ENCODE measurements at places on chromosomes 13 and 19.

GRCh38 chr13:112575675-112576074 lies 12.3 kb downstream of the TUBGCP3 start:
- peaks cover 70% of the 10 kb centered on the region for H3K4me1 ChIP-seq
- no peaks in the 10 kb centered on the region for H3K27me3 ChIP-seq
- no peak for DNase-seq
- no peak overlapping the region for H3K27ac ChIP-seq
- peaks cover 6% of the 10 kb centered on the region for H3K36me3 ChIP-seq

GRCh38 chr13:37289212-37289935 lies 183.9 kb upstream of the CSNK1A1L start:
- H3K27ac ChIP-seq = no peak overlapping the region
- no peaks in the 10 kb centered on the region for H3K27me3 ChIP-seq

DNA sequence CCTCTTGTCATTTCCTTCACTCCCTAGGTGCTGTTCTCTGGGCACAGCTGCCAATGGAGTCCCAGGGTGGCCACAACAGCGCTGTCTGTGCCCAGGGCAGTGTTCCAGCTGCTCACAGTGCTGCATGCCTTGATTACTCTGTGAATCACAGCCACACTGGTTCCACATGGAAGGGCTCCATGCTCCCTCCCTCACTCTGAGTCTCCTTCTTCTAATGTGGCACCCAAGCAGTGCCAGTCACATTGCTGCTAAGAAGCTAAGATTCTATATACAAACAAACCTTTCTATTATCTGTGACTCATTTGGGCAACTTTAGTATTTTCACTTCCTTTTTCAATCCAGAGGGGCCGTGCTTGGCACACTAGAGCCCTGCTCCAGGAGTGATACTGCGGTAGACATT lies 248.7 kb downstream of the TDRD3 start:
- H3K36me3 ChIP-seq = no peaks in the 10 kb centered on the region
- no peaks in the 10 kb centered on the region for H3K4me1 ChIP-seq
- no peak overlapping the region for H3K4me3 ChIP-seq
- DNase-seq = no peak
- H3K27ac ChIP-seq = no peak overlapping the region

- no peak overlapping the region for H3K4me3 ChIP-seq
- H3K4me1 ChIP-seq = peaks cover 10% of the 10 kb centered on the region
- DNase-seq = no peak
- H3K36me3 ChIP-seq = no peaks in the 10 kb centered on the region
Observed at GRCh38 chr13:29754473-29754806, 96.0 kb downstream of the UBL3 start.

DNA sequence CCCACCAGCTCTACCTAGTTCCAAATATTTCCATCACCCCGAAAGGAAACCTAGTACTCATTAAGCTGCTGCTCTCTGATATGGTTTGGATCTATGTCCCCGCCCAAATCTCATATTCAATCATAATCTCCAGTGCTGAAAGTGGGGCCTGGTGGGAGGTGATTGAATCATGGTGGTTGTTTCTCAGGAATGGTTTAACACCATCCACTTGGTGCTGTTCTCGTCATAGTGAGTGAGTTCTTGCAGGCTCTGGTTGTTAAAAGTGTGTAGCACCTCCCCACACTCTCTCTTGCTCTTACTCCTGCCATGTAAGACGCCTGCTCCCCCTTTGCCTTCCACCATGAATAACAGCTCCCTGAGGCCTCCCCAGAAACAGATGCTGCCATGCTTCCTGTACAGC lies 43.4 kb upstream of the MED4 start:
- DNase-seq = no peak
- H3K27me3 ChIP-seq = no peaks in the 10 kb centered on the region
- H3K27ac ChIP-seq = no peak overlapping the region

- H3K27ac ChIP-seq = no peak overlapping the region
- H3K27me3 ChIP-seq = peaks cover 33% of the 10 kb centered on the region
- no peak overlapping the region for H3K4me3 ChIP-seq
- H3K36me3 ChIP-seq = no peaks in the 10 kb centered on the region
- DNase-seq = no peak
Observed at GRCh38 chr19:33780746-33781145, 15.9 kb upstream of the KCTD15 start.

- no peaks in the 10 kb centered on the region for H3K27me3 ChIP-seq
- no peaks in the 10 kb centered on the region for H3K4me1 ChIP-seq
- no peak overlapping the region for H3K27ac ChIP-seq
- H3K36me3 ChIP-seq = no peaks in the 10 kb centered on the region
Observed at GRCh38 chr13:90717451-90717936, 630.0 kb upstream of the MIR17HG start.

DNA sequence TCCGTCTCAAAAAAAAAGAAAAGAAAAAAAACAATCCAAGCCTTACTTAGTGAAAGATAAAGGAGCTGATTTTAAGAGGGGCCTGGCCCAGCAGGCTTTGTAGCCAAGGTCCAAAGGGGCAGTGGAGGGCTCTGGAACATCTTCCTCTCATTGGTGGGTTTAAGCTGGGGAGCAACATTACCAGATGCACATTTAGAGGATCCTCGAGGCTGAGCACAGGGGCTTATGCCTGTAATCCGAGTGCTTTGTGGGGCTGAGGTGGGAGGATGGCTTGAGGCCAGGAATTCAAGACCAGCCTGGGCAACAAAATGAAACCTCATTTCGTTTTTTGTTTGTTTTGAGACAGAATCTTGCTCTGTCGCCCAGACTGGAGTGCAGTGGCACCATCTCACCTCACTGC lies 8.0 kb upstream of the TMEM160 start:
- no peak for DNase-seq
- no peak overlapping the region for H3K27ac ChIP-seq
- H3K36me3 ChIP-seq = no peaks in the 10 kb centered on the region
- peaks cover 7% of the 10 kb centered on the region for H3K27me3 ChIP-seq
- H3K4me1 ChIP-seq = no peaks in the 10 kb centered on the region

DNA sequence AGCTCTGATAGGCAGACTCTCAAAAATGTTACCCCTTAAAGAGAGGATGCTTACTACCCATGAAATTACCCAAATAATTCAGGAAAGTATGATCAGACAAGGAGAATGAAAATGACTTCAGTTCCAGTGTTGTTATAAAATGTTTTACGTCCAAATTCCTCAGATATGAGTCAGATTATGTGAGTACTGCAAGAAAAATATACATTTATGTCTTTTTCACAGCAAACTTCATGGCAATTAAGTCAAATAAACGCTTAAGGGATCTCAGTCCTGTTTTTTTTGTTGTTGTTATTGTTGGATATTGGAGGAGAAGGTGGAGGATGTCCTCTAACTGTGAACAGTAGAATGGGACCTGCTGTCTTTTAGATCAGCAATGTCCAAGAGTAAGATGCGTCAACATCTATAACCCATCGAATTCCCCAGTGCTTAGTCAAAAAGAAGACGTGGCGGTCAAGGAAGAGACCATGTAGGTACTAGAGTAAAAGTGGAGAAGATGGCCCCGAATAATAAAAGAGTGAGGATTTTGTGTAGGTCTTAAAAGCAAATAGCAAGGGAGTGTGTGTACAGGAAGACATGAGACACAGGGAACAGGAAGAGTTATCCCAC lies 215.4 kb upstream of the IRS2 start:
- no peaks in the 10 kb centered on the region for H3K36me3 ChIP-seq
- no peak for DNase-seq
- peaks cover 8% of the 10 kb centered on the region for H3K27me3 ChIP-seq
- H3K4me3 ChIP-seq = no peak overlapping the region

GRCh38 chr13:80164462-80164861 lies 176.5 kb downstream of the SPRY2 start:
- no peak overlapping the region for H3K27ac ChIP-seq
- no peaks in the 10 kb centered on the region for H3K36me3 ChIP-seq
- no peak for DNase-seq
- H3K4me1 ChIP-seq = peaks cover 11% of the 10 kb centered on the region
- no peak overlapping the region for H3K4me3 ChIP-seq
- no peaks in the 10 kb centered on the region for H3K27me3 ChIP-seq

- no peak overlapping the region for H3K27ac ChIP-seq
- H3K27me3 ChIP-seq = peaks cover 53% of the 10 kb centered on the region
- H3K4me1 ChIP-seq = peaks cover 14% of the 10 kb centered on the region
- no peaks in the 10 kb centered on the region for H3K36me3 ChIP-seq
Observed at GRCh38 chr13:75481176-75482069, 546 bp downstream of the TBC1D4 start.

DNA sequence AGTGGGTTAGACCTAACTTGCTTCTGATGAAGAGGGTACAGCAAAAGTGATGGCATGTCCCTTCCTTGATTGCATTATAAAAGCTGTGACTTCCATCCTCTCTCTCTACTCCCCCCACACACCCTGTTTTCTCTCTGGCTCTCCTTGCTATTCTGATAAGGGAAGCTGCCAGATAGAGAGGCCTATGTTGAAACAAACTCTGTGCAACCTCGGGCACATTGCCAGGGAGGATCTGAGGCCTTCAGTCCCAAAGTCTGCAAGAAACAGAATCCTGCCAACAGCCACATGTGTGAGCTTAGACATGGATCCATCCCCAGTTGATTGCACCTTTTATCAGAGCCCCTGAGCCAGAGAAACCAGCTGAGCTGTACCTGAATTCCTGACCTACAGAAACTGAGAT lies 44.8 kb upstream of the ARGLU1 start:
- H3K36me3 ChIP-seq = no peaks in the 10 kb centered on the region
- DNase-seq = no peak
- H3K4me3 ChIP-seq = no peak overlapping the region
- no peaks in the 10 kb centered on the region for H3K4me1 ChIP-seq
- peaks cover 17% of the 10 kb centered on the region for H3K27me3 ChIP-seq

- H3K4me3 ChIP-seq = no peak overlapping the region
- H3K27ac ChIP-seq = no peak overlapping the region
- no peaks in the 10 kb centered on the region for H3K4me1 ChIP-seq
- no peaks in the 10 kb centered on the region for H3K27me3 ChIP-seq
Observed at GRCh38 chr13:47480121-47480520, 521.0 kb downstream of the SUCLA2 start.

DNA sequence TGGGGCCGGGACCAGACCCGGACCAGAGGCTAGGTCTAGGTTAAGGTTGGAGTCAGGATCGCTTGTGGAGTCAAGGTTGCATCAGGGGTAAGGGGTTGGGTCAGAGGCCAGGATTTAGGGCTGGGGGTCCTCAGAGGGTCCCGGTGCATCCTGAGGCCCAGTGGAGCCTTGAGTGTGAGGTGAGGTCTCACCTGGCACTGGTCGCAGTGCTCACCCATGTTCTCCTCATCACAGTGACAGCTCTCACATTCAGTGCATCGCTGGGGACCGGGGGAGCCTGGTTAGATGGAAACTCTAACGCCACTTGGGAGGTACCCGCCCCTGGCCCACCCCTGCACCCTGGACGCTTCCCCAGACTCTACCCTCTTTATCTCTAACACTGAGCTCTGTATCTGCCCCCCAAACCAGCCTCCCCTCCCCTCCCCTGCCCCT lies 3.1 kb downstream of the HRC start:
- H3K36me3 ChIP-seq = no peaks in the 10 kb centered on the region
- H3K27me3 ChIP-seq = peaks cover 95% of the 10 kb centered on the region
- peak overlapping the region; percentile 78 for H3K4me3 ChIP-seq
- H3K4me1 ChIP-seq = peaks cover 37% of the 10 kb centered on the region
- H3K27ac ChIP-seq = no peak overlapping the region
- DNase-seq = no peak

- no peak for DNase-seq
- peaks cover 16% of the 10 kb centered on the region for H3K4me1 ChIP-seq
- H3K36me3 ChIP-seq = no peaks in the 10 kb centered on the region
- H3K4me3 ChIP-seq = peak overlapping the region; percentile 61
- H3K27me3 ChIP-seq = peaks cover 72% of the 10 kb centered on the region
Observed at GRCh38 chr13:26760832-26761582, 421 bp upstream of the GPR12 start.

DNA sequence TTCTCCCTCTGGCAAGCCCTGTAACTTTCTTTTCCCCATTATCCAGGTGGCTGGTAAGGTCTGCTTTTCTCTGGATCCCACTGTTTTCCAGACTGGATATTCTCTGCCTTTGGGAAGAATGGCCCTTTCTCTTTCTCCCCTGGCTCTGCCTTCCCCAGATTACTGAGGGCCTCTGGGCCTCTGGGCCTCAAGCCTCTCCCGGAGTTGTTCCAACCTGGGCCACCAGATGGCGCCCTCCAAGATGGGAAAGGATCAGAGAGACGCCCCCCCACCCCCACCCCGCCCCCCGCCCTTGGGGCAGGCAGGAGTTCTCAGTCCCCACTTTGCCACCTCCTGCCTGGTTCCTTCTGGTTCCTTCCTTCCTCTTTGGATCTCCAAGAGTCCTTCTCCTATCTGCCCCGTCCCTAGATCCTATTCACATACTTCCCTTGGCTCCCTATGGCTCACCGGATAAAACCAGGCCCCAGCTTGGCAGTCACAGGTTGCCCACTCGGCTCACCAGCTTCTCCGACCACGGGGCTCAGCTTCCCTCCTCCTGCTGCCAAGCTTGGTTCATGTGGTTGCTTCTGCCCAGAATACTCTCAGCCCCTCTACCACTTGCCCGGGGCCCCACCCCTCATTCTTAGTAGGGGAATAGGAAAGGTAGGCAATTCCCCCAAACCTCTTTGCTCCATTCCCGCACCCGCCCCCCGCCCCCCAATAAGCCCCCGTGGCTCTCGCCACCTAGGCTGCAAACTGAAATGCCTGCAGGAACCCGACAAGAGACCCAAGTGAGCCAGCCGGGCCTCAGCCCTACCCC lies 13.1 kb downstream of the EPS8L1 start:
- peak; percentile 57 for DNase-seq
- H3K27me3 ChIP-seq = peaks cover 45% of the 10 kb centered on the region
- peak overlapping the region; percentile 63 for H3K4me3 ChIP-seq
- H3K36me3 ChIP-seq = peaks cover 23% of the 10 kb centered on the region
- H3K27ac ChIP-seq = peak overlapping the region; percentile 10

- no peak for DNase-seq
- peak overlapping the region; percentile 97 for H3K27ac ChIP-seq
- H3K36me3 ChIP-seq = peaks cover 17% of the 10 kb centered on the region
- peak overlapping the region; percentile 66 for H3K4me3 ChIP-seq
- peaks cover 39% of the 10 kb centered on the region for H3K4me1 ChIP-seq
Observed at GRCh38 chr19:2274931-2275535, 6.9 kb downstream of the PEAK3 start.

DNA sequence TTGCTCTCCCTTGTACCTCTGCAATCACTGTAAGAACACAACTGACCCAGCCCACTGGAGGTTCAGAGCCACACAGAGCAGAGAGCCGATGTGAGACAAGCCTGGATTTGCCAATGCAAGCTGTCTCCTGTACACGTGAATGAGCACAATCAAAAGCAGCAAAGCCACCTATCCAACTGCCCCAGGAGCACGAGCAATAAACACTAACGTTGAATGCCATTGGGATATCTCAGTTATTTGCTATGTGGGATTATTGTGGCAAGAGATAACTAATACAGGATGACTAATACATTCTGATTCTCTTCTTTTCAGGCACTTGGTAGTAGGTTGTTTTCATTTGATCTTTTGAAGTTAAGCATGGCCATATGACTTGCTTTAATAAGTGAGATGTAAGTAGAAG lies 85.2 kb upstream of the FAM216B start:
- peaks cover 28% of the 10 kb centered on the region for H3K27me3 ChIP-seq
- H3K4me3 ChIP-seq = no peak overlapping the region
- no peaks in the 10 kb centered on the region for H3K4me1 ChIP-seq
- DNase-seq = no peak
- no peaks in the 10 kb centered on the region for H3K36me3 ChIP-seq

GRCh38 chr19:44212866-44213346 lies 574 bp downstream of the ZNF227 start:
- peak overlapping the region; percentile 99 for H3K4me3 ChIP-seq
- peak overlapping the region; percentile 92 for H3K27ac ChIP-seq
- peaks cover 13% of the 10 kb centered on the region for H3K4me1 ChIP-seq
- H3K27me3 ChIP-seq = no peaks in the 10 kb centered on the region
